CD8-positive, alpha-beta memory T cell (primary cell): ENCODE measurements at places on chromosomes 11 and 22. TPM values are rescaled to one million over a fixed set of nuclear protein-coding genes. Genes with fewer than 3 reads are reported as not detected.

DNA sequence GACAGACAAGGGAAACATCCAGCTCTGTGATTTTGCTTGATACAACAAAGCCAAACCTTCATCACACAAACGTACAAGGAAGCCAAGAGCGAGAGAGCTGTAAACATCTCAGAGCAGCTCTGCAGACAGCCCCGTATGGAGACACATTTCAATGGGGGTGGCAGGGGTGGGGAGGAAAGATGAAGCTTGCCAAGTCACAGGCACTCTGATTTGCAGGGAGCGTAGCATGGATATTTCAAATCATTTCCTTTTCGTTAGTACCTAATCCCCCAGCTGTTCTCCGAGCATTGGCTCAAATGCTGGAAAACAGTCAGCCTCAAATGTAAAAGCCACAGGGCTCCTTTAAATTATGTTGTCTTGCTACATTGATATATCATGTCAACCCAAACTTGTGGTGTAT lies 458.9 kb upstream of the CADM1 start:
- no peaks in the 10 kb centered on the region for H3K36me3 ChIP-seq
- no peaks in the 10 kb centered on the region for H3K4me1 ChIP-seq
- no peak overlapping the region for H3K4me3 ChIP-seq
- DNase-seq, result no peak
- no peak overlapping the region for H3K27ac ChIP-seq

DNA sequence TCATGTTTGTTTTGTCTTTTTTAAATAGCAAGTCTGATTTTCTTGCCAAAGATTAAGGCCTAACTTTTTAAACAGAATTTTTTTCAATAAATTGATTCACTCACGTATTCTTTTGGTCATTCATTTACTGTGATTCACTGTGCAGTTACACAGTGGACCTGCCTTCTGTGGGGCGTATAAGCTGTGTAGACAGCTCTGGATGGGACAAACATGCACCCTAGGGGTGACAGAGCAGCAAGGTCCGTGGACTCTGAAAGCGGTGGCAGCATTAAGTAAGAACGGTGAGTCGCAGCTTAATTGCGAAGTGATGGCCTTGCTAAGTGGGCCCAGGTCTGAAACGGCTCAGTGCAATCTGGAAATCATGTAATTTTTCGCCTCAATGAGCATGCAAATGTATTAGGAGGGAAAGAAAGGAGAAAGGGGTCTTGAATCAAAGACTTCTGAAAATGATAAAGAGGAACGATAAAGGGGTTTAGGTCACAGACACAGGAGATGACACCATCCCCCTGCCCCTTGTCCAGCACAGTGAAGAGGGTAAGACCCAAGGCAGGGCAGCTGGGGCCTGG lies 113.1 kb downstream of the SPATA19 start:
- no peaks in the 10 kb centered on the region for H3K27me3 ChIP-seq
- DNase-seq, result no peak
- H3K4me3 ChIP-seq, result no peak overlapping the region

GRCh38 chr11:48011102-48011797 lies 30.9 kb downstream of the PTPRJ start:
- H3K4me1 ChIP-seq, result peaks cover 91% of the 10 kb centered on the region
- no peak overlapping the region for H3K4me3 ChIP-seq
- H3K27ac ChIP-seq, result peak overlapping the region; percentile 79
- no peaks in the 10 kb centered on the region for H3K36me3 ChIP-seq
- no peaks in the 10 kb centered on the region for H3K27me3 ChIP-seq

- no peaks in the 10 kb centered on the region for H3K4me1 ChIP-seq
- H3K4me3 ChIP-seq, result no peak overlapping the region
- peaks cover 5% of the 10 kb centered on the region for H3K27me3 ChIP-seq
- no peak for DNase-seq
- H3K27ac ChIP-seq, result no peak overlapping the region
- no peaks in the 10 kb centered on the region for H3K36me3 ChIP-seq
Observed at GRCh38 chr22:22362936-22363335, 118.3 kb downstream of the VPREB1 start.

DNA sequence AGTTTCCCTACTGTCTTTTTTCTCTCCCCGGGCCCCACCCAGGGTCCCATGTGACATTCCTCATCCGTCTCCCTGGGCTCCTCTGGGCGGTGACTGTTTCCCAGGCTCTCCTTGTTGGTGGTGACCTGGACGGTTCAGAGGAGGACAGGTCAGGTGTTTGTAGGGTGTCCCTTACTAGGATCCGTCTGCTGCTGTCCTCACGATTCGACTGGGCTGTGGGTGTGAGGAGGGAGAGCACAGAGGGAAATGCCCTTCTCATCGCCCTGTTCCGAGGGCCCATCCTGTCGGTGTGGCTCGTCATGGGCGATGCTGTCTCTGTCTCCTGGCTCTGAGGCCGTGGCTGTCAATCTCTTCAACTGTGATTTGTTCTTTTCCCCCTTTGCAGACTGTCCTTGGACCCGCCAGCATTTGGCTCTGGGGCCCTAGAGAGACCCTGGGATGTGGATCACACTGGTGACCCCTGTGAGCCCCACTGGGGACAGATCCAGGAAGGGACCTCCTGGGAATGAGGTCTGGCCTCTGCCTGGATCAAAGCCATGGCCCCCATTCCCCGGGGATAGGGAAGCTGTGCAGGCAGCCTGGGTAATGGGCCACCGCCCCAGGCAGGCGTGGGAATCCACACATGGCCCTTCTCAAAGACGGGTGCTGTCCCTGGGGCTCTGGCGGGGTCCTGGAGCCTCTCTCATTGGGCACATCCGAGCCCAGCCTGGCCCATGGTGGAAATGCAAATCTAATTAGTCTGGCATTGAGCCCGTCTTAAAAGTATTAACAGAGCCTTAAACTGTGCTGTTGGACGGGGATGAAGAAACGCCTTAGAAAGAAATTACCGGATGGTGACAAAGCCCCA lies 46.8 kb upstream of the KCNQ1OT1 start:
- no peak for DNase-seq
- no peaks in the 10 kb centered on the region for H3K27me3 ChIP-seq
- no peaks in the 10 kb centered on the region for H3K4me1 ChIP-seq
- no peaks in the 10 kb centered on the region for H3K36me3 ChIP-seq
- H3K4me3 ChIP-seq, result no peak overlapping the region

DNA sequence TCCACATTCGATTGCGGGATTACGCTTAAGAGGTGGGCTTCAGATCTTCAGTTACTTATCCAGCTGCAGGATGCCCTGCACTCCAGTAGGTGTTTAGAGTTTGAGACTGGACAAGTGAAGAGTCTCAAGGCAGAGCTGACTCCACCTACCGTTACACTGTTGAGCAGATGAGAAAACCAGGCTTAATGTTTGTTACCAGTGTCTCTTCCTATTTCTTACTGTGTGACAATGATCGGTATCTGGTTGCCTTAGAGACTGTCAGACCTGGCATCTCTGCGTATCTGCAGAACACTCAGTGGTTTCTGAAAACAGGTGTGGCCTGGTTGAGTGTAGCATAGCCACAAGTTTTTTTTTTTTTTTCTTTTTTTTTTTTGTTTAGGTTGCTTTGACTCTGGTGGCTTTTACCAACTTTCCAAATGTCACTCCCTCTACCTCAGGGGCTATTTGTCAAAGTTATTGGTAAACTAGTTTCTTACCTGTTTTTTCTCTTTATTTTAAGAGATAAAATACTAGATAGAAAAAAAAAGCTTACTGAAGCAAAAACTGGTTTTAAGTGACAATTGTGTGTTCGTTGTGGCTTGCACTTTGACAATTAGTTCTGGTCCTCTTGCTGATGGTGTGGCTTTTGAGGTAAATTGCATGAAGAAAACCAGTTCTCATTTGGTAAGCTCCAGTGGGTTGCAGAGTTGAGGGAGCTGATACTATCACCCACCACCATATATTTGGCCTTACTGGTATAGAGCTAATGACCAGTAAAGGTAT lies 284.8 kb downstream of the ETS1 start:
- peak overlapping the region; percentile 76 for H3K4me3 ChIP-seq
- DNase-seq, result peak; percentile 92
- peak overlapping the region; percentile 92 for H3K27ac ChIP-seq

DNA sequence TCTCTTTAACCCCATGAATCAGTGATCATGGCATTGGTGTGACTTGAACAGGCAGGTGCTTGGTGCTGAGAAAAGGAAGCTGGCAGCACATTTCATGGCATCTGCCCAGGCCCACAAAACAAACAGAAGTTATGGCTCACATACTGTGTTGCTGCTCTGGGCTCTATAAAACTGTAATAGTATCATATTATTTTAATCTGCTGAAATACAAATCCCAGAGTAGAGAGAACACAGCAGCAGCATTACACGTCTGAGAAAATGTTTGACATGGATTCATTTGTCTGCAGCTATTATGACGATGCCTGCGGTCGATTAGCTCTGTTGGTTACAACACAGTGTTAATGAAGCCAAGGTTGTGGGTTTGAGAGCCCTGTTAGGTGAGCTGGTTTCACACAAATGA lies 80.8 kb downstream of the ALX4 start:
- H3K27me3 ChIP-seq, result no peaks in the 10 kb centered on the region
- DNase-seq, result no peak
- no peak overlapping the region for H3K4me3 ChIP-seq
- peaks cover 6% of the 10 kb centered on the region for H3K4me1 ChIP-seq

Gene FZD4
- total RNA-seq, result 0.07 TPM

Gene RBMXL2
- not detected for total RNA-seq

Gene CNTF
- 3.4 TPM for total RNA-seq

Gene STARD10
- 13.8 TPM for total RNA-seq
